Esophagus squamous epithelium (tissue), 5 donors: ENCODE measurements at places on chromosomes 4 and X. TPM values are rescaled to one million over a fixed set of nuclear protein-coding genes. Genes with fewer than 3 reads are reported as not detected.
A peak's percentile ranks its signal among the peaks of the same experiment; 100 is the strongest.

Gene RHOXF2B
- not detected for total RNA-seq

Gene JAKMIP1
- total RNA-seq, result 0.67 TPM

Gene GPM6B
- 2.4 TPM for total RNA-seq

DNA sequence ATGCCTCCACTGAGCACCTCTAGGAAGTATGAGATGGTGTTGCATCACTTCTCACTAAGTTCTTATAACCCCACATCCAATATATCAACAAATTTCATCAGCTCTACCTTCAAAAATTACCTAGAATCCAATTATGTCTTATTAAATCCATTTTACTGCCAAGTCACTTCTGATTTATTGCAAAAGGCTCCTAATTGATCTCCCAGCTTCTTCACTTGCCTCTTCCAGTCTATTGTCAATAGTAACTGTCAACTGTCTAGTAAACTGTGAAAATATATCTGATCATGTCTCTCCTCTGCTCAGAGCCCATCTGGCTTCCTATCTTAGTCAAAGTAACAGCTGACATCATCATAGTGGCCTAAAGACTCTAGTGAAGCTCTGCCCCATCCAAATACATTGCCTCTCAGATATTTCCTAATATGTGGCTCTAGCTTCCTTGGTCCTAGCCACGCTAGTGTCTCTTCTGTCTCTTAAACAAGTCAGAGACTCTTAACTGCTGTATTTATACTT, 414.5 kb upstream of the ATOH1 start:
- H3K4me3 ChIP-seq, result no peak overlapping the region
- no peak for DNase-seq
- no peak overlapping the region for H3K27ac ChIP-seq
- no peaks in the 10 kb centered on the region for H3K4me1 ChIP-seq

GRCh38 chr4:149676076-149676475, 139.6 kb downstream of the IQCM start:
- no peak overlapping the region for H3K4me3 ChIP-seq
- H3K27me3 ChIP-seq, result no peaks in the 10 kb centered on the region

GRCh38 chr4:140085062-140085622, 68.8 kb downstream of the MAML3 start:
- no peaks in the 10 kb centered on the region for H3K36me3 ChIP-seq
- no peak overlapping the region for H3K4me3 ChIP-seq
- H3K27ac ChIP-seq, result peak overlapping the region; percentile 11
- DNase-seq, result no peak
- H3K4me1 ChIP-seq, result no peaks in the 10 kb centered on the region

GRCh38 chrX:32370456-32371205, 840.7 kb downstream of the DMD start:
- H3K27ac ChIP-seq, result no peak overlapping the region
- no peak overlapping the region for H3K4me3 ChIP-seq
- H3K36me3 ChIP-seq, result no peaks in the 10 kb centered on the region
- DNase-seq, result no peak

DNA sequence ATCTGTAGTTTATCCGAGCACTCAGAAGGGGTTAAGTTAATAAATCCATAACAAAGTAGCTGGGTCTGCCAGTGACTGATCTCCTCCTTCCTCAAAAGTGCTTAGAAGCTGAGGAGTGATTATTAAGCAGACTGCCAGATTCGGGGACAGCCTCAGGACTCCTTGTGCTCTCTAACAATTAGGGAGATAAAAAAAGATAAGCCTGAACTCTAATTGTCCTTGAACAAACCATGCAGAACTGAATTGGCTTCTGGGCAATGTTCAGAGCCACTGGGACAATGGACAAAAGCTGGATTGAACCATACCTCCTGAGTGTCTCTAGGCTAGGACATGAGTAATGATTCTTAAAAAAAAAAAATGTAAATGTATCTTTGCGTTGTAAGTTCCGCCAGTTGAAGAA, 22.7 kb upstream of the GRPR start:
- no peak overlapping the region for H3K27ac ChIP-seq
- no peak overlapping the region for H3K4me3 ChIP-seq
- no peak for DNase-seq
- H3K36me3 ChIP-seq, result no peaks in the 10 kb centered on the region
